ENCODE measurements at places on chromosomes 6 and 20. TPM values are rescaled to one million over a fixed set of nuclear protein-coding genes. Genes with fewer than 3 reads are reported as not detected.

Gene EYS
- 0.61 TPM for total RNA-seq

Gene KCNK16
- total RNA-seq = not detected

Gene EDN3
- 34.3 TPM for total RNA-seq

Gene GSTA1
- 1.1 TPM for total RNA-seq

Gene KIF13A
- 45.6 TPM for total RNA-seq

Gene GSTA2
- 0.29 TPM for total RNA-seq

Gene ZC3H12D
- 8.9 TPM for total RNA-seq

Gene TULP1
- not detected for total RNA-seq

Gene PRR18
- 0.13 TPM for total RNA-seq

Gene SLC26A8
- 0.28 TPM for total RNA-seq

Gene C6orf141
- 10.6 TPM for total RNA-seq

Gene MYLK4
- 0.82 TPM for total RNA-seq

Gene TMC2
- total RNA-seq = not detected
